B cell (primary cell): ENCODE measurements at places on chromosomes 1 and 21.

GRCh38 chr1:164780111-164780812, 221.3 kb downstream of the PBX1 start:
- DNase-seq = no peak

- DNase-seq = no peak
Observed at GRCh38 chr1:85488126-85488525, 23.2 kb upstream of the DDAH1 start.

GRCh38 chr1:221708076-221708571, 33.8 kb downstream of the DUSP10 start:
- peak; percentile 76 for DNase-seq

- no peak for DNase-seq
Observed at GRCh38 chr1:236829085-236829484, 34.0 kb downstream of the MTR start.

GRCh38 chr1:207155028-207155427, 51.0 kb downstream of the C4BPA start:
- DNase-seq = no peak

DNA sequence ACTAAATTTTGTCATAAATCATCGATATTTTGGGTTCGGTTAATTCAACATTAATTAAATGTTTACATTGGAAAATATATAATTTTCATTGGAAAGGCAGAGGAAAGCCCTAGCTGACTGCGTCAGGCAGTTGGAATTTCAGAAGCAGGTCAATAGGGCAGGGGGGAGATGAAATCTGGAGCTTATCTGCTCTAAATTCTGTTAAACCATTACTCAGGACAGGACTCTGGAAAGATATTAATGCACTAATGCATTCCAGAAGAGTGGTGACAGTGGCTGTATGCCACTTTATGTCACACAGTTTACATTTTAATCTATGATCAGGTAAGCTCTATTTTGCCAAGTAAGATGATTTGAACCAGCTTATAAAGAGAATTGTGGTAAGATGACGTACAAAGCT, 153.0 kb upstream of the B3GALT2 start:
- DNase-seq = no peak

DNA sequence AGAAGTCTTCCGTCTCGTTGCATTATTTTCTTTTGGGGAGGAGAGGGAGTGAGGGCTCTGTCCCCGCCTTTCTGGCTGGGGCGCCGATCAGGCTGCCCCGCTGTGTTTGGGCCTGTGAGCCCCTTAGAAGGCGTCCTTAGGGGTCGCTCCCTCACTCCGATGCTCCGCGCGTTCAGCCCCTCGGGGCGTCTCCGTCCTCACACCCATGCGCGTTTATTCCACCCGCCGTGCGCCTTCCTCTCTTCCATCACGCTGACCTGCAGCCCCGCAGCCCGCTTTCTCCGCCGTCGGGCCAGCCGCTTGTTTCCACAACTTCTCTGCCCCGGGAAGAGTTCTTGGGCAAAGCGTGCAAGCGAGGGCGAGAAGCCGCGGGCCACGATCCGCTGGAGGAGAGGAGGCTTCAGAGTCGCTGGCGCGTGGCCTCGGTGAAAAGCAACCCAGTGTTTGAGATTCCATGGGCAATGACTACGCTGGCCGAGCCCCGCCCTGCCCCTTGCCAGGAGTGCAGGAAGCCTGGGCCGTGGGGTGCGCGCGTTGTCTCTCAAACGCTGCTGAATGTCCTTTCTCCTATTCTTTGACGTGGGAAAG, 27.7 kb downstream of the TRIM11 start:
- DNase-seq = no peak

GRCh38 chr1:21932127-21932526, 5.0 kb downstream of the HSPG2 start:
- no peak for DNase-seq

DNA sequence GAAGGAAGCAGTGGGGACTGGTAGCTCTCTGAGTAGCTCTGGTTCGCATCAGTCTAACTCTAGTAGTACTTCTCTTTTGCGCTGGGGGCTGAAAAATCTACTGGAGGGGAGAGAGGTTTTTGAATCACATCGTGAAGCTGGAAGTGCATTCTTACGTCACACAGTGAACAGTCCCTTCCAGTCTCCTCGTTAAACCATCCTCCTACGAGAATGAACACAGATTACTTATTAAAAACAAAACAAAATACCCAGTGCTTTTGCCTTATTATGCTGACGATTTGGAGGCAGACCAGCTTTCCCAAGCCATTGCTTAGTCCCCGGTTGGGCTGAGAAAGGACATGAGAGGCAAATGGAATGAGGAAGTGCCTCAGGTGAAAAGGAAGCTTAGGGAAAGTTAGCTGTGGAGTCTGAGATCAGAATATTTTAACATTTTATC, 16.1 kb downstream of the HUNK start:
- no peak for DNase-seq

DNA sequence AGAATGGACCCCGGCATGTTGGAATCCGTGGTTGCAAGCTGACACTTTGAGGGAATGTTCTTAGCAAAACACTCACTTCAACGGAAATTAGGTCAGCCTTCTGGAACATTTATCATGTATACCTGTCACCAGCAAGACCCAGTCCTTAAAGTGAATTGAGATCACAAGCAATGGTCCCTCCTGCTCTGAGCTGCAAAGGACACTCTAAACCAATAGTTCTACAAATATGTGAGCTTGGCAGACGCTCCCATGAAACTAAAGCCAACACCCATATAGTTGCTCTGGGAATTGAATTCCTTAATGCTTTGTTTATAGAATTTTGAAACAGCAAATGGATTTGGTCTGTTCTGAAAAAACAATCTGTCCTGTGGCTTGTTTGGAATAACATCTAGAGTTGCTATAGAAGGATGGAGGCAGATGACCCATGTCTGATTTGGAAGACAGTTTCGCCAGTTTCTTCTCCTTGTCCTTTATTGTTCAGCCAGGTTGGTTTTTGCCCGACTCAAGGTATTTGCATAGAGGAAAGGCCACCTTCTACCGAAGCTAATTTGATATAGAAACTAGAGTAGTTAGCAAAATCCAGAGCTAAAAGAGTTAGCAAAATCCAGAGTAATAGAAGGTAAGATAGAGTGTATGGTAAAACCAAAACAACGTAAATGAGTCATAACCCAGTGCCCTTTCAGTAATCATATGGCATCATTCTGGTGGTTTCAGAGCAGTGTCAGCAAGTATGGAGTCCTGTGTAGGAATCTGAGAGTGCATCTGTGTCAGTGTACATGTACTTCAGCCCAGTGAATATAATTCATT, 236.2 kb downstream of the NFIA start:
- DNase-seq = no peak

DNA sequence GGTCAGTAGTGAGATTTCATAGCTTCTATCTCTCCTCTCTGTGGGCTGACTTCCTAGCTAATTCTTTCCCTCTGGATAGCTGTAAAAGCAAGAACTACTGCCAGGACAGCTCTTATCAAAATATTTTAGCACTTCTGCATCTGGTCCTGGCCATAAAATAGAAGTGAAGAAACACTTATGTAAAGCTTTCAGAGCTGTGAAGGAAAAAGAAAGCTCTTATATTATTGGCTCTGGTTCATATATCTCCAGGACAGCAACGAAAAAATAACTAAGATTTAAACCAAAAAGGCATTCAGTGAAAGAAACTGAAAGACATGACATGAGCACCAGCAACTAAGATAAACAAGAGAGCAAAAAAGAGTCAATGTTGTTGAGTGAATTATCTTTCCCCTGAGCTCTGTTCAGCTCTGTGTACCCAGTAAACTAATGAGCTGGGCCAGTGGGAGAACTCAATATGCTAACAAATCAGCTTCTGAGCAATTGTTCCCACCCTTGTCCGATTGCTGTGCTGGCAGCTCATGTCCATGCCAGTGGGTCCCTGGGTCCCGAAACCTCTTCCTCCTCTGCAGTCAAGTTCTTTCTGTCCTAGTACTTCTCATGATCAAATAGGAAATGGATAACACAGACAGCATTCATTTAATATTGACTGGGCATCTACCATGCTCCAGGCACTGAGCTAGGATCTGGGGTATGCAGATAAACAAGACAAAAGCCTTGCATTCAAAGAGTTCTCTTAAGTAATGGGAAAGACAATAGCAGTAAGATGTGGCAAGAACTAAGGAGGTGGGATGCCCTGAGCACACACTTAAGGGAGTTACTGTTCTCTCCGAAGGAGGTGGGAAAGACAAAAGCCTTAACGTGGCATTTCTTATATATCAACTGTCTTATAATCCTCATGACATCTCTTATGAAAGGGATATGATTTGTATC, 45.3 kb upstream of the MAN1A2 start:
- DNase-seq = no peak

DNA sequence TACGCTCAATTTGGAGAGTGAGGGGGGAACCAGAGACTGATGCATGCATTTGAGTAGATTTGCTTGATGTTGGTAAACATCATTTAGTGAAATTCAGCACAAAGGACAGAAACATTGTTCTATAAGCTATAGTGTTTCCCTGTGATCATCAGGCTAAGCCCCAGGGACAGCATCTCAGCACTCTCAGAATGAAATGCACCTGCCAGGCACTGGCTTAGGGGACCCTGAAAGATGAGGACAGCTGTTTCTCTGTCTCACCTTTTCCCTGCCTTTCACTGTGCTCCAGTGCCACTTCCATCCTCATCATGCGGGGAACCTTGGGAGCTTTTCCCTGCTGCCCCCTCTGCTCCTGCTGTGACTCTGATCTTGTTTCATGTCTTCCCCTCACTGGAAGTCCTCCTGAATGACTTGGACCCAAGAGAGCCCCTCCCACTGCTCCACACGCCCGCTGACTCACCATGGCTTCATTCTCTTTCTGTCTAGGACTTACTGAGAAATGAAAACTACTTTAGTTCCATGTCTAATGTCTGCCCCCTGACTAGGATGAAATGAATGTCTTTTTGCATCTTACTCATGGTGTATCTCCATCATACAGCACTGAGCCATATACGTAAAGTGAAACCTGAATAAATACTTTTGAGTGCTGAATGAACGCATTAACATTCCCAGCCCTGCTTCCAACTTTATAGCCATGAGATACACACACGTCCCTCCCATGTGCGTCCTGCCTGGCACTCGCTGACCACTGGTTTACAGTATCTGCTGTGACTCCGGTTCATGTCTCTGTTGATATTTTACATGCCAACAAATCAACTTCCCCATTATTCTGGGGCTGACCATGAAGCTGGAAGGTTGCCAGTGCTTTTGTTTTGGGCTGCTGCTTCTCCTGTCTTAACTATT, 182.0 kb downstream of the PCP4 start:
- no peak for DNase-seq

GRCh38 chr1:34296059-34296458, 119.4 kb downstream of the C1orf94 start:
- DNase-seq = no peak

DNA sequence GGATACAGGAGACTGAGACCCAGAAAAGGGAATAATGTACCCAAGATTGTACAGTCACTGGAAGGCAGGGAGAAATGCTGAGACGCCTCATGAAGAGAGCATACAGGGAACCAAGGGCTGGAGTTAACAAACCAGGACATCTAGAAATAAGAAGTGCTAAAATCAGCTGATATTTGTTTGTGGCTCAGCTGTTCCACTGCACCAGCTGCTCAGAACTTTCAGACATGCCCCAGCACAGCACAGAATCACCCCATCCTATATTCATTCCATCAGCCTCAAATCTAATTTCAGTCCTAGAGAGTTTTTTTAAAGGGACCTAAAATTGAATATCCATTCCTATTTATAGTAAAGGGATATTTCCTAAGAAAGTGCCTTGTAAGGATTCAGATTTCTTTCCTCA, 60.2 kb downstream of the DAB1 start:
- no peak for DNase-seq

DNA sequence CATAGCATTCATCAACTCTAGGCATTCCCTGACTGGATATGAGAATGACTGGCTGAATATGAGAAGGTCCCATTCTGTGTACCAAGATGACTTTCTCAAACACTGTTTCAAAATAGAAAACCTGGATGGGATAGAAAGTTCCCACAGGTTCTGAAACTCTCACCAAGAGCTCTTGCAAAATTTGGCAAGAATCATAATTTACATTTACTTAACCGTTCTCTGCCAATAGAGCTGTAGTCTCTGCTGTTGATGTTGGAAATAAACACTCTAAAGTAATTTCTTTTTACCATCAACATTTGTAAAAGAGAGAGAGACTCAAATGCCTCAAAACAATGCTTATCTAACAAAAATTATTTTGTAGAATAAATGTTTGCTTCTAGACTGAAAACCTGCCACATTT, 221.1 kb downstream of the LMO4 start:
- no peak for DNase-seq

DNA sequence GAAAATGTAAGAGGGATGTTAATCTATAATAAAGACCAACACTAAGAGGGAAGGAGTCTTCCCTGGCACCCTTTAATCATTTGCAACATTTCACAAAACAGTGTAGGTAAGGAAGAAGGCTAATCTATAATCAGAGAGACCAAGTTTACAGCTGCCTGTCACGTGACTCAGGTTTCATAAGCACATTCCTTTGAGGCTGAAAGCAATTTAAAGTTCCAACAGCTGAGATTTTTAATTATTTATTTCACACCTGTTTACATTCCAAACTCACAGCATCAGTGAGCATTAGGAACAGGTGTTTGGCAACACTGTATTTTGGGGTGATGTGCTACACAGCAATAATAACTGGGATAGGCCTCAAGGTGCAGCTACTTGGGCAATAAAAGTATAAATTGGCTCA, 75.7 kb upstream of the PGBD5 start:
- no peak for DNase-seq

DNA sequence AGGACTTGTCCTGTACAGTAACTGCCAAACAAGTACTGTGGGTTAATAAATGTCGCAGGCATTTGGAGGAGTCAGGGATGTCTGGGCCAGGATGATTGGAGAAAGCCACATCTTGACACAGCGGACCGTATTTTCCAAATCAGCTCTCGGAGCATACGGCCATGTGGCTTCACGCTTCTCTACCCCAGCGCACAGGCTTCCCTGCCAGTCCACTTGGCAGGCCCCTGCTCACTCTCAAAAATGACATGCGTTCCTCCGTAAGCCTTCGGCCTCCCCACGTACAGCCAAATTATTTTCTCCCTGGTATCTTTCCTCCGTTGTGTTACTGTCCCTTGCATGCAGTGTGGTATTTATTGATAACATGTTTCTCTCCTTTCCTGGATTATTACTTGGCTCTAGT, 7.2 kb upstream of the LRRC38 start:
- DNase-seq = no peak

DNA sequence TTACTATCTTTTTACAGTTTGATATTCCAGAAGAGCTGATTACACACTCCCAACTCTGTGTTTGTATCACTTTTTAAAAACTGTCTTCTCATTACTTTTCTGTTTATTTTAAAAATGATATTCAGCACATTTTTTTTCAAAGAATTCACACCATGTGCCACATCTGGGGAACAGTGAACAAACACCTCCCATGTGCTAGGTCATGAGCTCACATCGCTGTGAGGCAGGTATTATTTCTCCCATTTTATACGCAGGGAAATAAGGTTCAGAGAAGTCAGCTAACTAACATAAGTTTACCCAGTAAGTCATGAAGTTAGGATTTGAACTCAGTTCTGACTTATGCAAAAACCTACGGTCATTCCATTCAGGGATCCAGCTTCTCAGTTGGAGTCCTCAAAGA, 44.9 kb downstream of the S1PR1 start:
- DNase-seq = no peak

DNA sequence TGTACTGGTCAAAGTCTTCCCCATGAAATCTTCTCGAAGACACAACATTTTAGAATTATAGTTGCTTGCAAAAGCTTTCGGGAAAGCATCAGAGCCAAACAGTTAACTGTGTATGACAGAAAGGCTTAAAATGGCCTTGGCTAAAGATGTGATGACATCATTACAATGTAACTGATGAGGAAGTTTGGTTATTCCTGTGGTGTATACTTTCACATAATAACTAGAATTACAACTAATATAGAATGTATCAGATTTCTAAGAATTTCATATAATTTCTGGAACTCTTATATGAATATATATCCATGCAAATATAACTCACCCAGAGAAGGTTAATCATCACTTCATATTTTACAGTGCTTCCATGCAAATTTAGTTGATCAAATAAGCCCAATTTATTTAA, 8.4 kb downstream of the TP73 start:
- no peak for DNase-seq
